ENCODE measurements at places on chromosomes 4 and X.

DNA sequence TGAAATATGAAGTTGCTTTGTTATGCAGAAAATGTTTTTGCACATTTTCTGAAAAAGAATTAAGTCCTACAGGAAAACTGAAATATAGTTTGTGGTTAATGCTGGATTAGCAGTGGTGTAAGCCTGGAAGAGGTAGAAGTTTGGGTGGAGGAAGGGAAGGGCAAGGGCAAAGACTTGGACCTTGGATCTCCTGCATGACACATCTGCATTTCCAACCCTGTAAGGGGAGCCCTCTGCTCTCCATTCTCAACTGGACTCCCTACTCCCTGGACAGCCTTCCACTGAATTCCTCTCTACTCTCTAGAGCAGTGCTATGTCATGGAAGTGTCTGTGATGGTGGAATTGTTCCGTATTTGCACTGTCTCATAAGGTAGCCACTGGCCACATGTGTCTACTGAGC is 4.6 kb downstream of the CASP6 start:
- DNase-seq: no peak

- no peak for DNase-seq
Observed at GRCh38 chr4:77358315-77358928, 201.4 kb downstream of the CCNG2 start.

- DNase-seq: no peak
Observed at GRCh38 chr4:144709159-144709558, 63.2 kb downstream of the HHIP start.

GRCh38 chr4:175412161-175412560 is 399.9 kb downstream of the GPM6A start:
- peak; percentile 4 for DNase-seq

GRCh38 chr4:138010639-138011038 is 231.5 kb downstream of the SLC7A11 start:
- DNase-seq: no peak

- DNase-seq: no peak
Observed at GRCh38 chr4:25532591-25532990, 123.1 kb upstream of the SLC34A2 start.

DNA sequence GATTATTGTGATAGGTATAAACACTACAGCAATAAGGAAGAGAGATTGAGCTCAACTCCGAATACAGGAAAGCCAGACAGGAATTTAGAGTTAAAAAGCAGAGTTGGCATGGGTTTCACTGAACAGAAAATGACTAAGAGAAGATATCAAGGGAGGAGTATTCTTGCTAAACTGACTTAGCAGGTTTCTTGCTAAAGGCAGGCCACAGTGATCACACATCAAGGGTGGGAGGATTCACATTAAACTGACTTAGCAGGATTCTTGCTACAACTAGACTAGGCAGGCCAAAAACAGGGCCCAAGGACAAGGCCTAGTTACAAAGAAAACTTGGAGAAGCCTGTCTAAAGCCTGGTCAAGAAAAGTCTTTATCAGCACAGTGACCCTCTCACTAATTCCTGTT is 195.1 kb downstream of the MAGEB5 start:
- no peak for DNase-seq

DNA sequence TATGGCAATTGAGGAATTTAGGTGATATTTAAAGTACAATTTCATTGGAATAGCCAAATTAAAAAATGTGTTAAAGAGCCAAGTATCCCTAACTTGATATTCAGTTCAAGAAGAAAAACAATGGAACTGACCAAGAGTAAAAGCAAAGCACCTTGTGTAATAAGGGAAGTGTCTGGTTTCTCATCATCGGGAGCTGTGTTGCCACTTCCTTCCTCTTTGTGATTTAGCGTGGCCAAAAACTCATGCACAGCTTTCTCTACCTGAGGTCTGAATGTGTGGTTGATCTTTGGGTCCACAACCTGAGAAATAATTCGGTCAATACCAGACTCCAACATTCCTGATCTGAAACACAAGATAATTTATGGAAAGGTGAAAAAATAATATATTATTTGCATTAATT is 12.4 kb downstream of the BOD1L1 start:
- no peak for DNase-seq

DNA sequence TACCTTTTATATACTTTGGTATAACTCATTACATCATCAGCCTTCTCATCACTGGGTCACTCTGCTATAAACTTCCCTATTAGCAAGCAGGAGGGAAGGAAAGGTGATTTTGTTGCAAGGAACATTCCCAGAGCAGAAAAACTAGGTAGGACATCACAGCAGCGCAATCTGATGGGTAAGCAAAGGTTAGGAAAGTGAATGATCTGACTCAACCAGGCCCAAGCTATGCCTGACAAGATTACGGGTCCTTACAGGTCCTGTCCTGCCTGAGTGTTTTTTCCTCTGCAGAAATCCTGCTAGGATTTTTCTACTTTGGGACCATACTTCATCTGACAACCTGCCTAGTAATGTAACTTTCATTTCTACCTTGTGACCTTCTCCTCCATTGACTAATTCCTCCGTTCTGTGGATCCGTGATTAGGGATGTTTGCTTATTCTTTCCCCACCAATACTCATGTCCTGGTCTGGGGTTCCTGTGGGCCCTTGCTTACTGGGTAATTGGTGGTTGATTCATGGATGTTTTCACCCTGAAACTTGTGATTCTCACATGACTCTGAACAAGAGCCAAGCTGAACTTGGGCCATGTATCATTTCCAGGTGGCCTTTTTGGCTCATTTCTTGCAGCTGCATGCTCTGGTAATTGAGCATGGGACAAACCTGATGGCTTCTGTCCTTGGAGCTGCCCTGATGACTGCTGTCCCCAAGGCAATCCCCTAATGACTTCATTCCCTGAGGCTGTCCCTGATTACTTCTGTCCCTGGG is 111.9 kb upstream of the KIT start:
- no peak for DNase-seq

DNA sequence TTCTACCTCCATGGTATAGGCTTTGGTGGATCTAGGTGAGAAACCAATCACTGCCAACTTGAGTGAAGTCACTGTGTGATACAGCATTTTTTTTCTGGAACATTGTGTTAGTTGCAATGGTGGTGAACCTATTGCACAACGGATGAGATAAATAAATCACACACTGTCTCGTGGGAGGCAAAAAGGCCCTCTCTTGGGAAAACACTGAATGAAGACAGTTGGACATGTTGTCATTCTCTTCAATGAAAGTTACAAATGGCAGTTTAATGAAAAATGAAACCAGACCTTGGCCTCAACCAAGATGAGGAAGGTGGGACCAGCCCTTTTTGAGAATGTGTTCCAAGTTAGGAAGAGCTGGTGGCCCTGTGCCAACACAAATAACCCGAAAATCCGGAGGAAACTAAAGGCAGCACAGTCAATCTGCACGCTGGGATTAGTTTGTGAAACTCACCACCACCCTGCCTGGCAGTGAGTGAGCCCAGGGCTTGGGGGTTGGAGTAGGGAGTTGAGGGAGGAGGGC is 5.4 kb upstream of the ADGRG2 start:
- DNase-seq: no peak

GRCh38 chr4:185011408-185011807 is 6.9 kb upstream of the HELT start:
- no peak for DNase-seq

DNA sequence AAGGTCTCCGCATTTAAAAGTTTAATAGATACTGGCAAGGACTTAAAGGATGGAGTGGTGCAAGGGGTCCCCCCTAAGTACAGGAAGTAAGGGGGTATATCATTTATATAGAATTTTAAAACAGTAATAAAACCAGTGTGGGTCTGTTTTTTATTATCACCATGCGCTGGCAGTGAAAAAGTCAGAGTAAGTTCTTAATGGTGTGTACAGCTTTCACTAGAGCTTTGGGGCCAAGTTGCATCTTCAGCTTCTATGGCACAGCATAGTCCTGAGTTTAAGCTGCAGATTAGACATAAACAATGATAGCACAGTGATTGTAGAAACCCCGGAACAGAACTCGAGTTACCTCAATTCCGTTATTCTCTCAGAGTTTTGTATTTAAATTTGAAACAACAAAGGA is 27.6 kb downstream of the RHOH start:
- no peak for DNase-seq

- DNase-seq: no peak
Observed at GRCh38 chr4:181682367-181683047, 560.7 kb upstream of the TENM3 start.

- no peak for DNase-seq
Observed at GRCh38 chr4:39682138-39682537, 15.8 kb upstream of the UBE2K start.

- no peak for DNase-seq
Observed at GRCh38 chrX:7934026-7934425, 6.8 kb upstream of the PNPLA4 start.

DNA sequence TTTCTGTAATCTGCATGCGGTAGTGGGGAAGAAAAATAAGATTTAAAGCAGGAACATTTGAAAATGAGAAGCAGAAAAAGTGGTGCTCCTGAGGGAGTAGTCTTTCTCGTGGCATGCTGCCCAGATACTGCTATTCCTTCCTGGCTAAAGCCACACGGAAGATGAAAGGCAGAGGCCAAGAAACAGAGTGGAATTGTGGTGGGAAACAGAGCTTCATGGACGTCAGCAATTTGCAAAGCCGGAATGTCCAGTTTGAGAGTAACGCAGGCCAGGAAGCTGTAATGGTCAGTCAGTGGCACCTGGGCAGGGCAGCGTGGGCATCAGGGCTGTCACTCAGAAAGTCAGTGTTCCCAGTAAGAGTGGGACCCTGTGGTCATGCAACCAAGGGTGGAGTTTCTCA is 63.7 kb upstream of the FMR1 start:
- no peak for DNase-seq

GRCh38 chr4:158282252-158282651 is 72.0 kb downstream of the TMEM144 start:
- DNase-seq: no peak

DNA sequence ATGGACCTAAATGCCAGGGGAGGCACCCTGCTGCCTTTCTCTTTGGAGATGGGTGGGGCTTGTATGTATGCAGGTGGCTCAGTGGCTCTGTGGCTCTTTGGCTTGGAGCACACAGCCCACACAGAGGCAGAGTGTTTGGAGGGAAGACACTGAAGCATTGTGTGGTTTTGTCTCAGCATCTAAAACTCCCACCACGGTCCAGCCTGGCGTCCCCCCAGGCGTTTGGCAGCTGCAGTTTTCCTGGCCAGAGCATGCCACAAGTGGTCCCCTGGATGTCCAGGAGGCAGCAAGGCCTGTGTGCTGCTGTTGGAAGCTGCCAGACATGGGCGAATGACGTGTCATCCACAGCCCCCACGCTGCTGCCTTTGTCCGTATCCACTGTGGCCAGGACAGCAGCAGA is 32.2 kb upstream of the PSAPL1 start:
- peak; percentile 49 for DNase-seq

DNA sequence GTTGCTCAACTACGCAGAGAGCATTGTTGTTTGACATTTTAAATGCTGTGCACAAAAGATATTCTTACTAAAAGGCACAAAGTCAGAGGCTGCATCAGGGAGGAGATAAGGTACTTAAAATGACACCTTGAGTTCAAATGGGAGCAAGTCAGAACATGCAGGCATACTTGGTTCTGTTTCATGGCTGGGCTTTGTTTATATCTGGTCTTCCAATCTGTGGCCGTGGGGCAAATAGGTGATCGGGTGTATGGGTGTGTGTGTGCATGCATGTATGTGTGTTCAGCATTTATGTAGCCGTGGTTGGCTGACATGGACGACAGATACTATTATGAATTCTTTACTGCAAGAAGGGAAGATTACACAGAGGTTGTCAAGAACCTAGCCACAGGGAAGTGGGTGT is 106.1 kb downstream of the RASL11B start:
- DNase-seq: no peak

GRCh38 chr4:8185295-8185694 is 13.8 kb upstream of the SH3TC1 start:
- DNase-seq: no peak

DNA sequence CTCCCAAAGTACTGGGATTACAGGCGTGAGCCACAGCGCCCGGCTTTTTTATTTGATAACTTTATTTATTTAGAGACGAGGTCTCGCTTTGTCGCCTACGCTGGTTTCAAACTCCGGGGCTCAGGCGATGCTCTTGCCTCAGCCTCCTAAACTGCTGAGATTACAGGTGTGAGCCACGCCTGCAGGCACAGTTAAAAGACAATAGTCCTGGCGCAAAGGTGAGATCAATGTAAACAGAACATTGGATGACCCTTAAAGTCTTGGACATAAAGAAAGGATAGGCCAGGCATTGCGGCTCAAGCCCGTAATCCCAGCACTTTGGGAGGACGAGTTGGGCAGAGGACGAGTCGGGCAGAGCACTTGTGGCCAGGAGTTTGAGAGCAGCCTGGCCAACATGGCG is 2.8 kb upstream of the TXLNG start:
- DNase-seq: no peak

GRCh38 chr4:95077864-95078263 is 320.1 kb downstream of the BMPR1B start:
- no peak for DNase-seq

GRCh38 chr4:186132577-186133242 is 28.2 kb downstream of the FAM149A start:
- DNase-seq: no peak

DNA sequence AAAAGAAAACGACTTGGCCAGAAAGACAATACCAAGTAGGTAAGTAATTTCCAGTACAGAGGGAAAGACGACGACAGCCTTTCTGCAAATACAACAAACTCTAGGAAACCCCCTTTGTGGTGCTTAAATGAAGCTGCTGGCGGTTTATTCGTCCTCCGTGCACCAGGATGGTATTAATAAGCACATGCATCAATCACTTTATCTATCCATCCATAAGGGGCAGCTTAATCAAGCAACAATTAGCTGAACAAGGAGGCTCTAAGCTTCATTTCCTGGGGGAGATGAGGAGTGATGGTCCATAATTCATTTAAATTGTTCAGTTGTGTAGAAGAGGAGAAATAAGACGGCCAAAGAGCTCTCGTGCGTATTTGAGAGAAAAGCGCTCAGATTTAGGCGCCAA is 26.2 kb downstream of the IRF2 start:
- no peak for DNase-seq

GRCh38 chr4:125682730-125683129 is 368.0 kb downstream of the FAT4 start:
- no peak for DNase-seq

GRCh38 chr4:183798301-183799253 is 106.5 kb upstream of the STOX2 start:
- DNase-seq: no peak

- no peak for DNase-seq
Observed at GRCh38 chrX:87900320-87900908, 382.8 kb downstream of the KLHL4 start.

- DNase-seq: no peak
Observed at GRCh38 chrX:96689991-96690390, 5.3 kb downstream of the DIAPH2 start.

- DNase-seq: no peak
Observed at GRCh38 chrX:115236560-115236959, 2.7 kb upstream of the LRCH2 start.

- DNase-seq: no peak
Observed at GRCh38 chrX:147342197-147342596, 527.7 kb upstream of the CXorf51A start.

- DNase-seq: no peak
Observed at GRCh38 chrX:12962041-12962504, 12.8 kb upstream of the TMSB4X start.

- no peak for DNase-seq
Observed at GRCh38 chr4:184292877-184293276, 75.2 kb upstream of the ENPP6 start.

All from amygdala (tissue), 56 donors.